ENCODE measurements at places on chromosomes 1 and 21.

DNA sequence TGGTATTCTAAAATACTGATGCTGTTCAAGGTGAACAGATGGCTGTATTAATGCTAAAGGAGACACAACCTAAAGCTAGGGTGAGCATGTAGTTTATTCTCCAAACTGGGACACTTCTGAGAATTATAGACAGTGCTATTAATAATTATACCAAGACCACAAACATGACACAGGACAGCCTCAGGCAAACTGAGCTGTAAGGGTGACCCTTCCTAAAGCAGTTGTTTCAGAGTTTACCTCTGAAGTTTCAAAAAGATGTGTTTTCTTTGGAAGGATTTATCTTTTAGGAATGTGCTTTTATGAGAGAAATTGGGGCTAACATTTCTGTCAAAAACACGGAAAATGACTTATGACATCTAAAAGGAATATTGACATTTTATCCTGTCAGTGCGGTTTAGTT is 68.8 kb downstream of the RPS6KC1 start:
- DNase-seq, result no peak

DNA sequence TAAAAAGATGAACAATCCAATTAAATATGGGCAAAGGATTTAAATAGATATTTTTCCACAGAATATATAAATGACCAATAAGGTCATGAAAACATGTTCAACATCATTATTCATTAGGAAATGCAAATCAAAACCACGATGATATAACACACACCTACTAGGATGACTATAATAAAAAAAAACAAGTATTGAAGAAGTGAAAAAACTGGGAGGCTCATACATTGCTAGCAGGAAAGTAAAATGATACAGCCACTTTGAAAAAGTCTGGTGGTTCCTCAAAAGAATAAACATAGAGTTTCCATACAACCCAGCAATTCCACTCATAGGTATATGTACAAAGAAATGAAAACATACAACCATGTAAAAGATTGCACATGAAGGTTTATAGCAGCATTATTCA is 75.7 kb upstream of the RAB4A start:
- no peak for DNase-seq

- DNase-seq, result no peak
Measured at GRCh38 chr1:6338695-6339094, 54.9 kb downstream of the ACOT7 start.

- DNase-seq, result no peak
Measured at GRCh38 chr1:84603223-84603622, 29.0 kb upstream of the CTBS start.

- DNase-seq, result no peak
Measured at GRCh38 chr1:9596415-9597123, 7.9 kb downstream of the TMEM201 start.

GRCh38 chr1:164560556-164560955 is 1.6 kb downstream of the PBX1 start:
- no peak for DNase-seq

- DNase-seq, result no peak
Measured at GRCh38 chr21:26385721-26386120, 187.4 kb downstream of the CYYR1 start.

DNA sequence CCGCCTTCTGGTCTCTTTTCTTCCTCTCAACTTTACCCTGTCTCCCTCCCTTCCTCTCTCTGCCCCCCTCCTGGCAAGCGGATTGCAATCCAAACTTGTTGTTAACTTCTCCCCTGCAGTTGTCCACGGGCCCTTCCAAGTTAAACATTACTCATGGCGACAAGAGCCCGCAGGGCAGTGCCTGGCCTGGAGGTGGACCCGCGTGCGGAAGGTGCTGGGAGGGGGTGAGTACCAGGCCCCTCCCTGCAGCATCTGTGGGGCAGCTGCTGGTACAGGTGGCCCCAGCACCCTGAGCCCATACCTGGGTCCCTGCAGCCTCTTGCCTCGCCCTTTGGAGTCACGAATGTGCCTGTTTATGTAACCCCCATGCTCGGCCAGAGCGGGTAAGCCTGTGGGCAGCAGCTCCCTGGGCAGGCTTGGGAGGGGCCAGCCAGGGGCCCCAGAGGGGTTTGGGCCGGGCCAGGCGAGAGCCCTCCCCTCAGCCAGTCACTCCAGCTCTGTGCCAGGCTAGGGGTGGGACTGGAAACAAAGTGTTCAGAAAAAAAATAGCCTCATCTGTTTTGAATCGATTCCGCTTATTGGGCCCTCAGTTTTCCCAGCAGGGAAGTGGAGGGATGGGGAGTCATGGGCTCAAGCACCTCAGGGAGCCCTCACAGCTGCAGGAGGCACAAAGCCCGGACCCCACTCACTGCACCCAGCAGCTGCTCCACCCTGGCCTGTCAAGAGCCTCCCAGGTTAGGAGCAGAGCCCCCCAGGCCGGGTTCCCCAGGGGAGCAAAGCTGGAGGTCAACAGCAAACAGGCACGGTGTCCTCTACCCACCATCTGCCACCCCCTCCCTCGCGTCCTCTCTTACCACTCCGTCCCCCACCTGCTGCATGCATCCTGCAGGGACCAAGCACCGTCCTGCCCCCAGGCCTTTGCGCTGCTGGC is 14.0 kb upstream of the FAAP20 start:
- no peak for DNase-seq

DNA sequence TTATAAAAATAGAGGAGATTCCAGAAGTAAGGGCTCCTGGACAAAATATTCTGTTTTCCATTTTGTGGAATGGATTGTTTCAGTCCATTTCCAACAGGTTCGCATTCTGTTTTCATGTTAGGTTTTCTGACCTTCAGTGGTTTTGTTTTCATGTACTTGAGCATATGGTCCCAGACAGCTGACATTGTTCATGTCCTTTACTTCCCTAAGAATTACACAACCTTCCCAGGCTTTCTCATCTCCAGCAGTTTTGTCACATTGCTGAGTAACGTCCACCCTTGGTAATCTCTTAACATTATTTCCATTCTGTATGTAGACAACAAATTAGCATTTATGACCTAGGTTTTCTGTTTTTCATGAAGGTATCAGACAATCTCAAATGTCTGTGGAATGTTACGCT is 21.0 kb upstream of the ERRFI1 start:
- DNase-seq, result no peak

GRCh38 chr1:217052626-217053025 is 329.4 kb upstream of the ESRRG start:
- no peak for DNase-seq

GRCh38 chr1:216212826-216213225 is 210.4 kb downstream of the USH2A start:
- DNase-seq, result no peak

- no peak for DNase-seq
Measured at GRCh38 chr1:92424381-92424780, 62.3 kb downstream of the GFI1 start.

DNA sequence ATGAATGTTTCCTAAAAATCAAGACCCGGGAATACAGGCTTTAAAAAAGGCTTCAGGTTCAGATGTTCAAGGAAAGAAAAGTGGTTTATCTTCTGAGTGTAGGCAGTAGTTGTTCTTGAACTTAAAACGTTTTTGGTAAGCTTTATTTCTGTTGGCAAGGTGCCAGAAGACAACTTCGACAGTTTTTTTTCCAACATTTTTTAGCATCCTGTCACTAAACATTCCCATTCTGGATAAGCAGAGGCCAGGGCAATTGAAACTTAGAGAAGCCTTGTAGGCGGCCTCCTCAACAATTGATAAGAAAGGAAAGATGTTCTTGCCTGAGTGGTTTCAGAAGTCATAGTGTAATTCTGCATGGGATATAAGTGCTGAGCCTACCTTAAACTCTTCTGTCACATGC is 66.7 kb downstream of the PATJ start:
- DNase-seq, result no peak

- DNase-seq, result no peak
Measured at GRCh38 chr1:22229379-22229778, 86.5 kb upstream of the WNT4 start.

DNA sequence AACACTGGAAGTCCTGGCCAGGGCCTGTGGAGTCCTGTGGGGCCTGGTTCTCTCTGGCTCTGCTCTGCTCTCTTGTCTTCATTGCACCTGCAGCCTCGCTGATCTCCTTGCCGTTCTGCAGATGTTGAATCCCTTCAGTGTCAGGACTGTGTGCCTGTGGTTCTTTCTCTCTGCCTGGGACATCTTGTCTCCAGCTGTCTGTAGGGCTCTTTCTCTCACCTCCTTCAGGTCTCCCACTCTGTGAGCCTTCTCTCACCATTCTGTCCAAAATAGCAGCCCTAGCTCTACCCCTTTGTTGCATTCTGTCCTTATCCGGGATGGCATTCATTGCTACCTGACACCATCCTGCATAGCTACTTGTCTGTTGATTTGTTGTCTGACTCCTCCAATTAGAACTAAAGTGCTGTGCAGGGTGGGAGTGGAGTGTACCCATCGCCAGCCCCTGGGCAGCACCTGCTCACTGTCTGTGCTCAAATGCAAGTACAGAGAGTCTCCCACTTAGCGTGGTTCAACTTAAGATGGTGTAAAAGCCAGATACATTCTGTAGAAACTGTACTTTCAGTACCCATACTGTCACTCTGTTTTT is 8.9 kb downstream of the PGBD2 start:
- DNase-seq, result no peak

GRCh38 chr1:206608108-206608698 is 4.1 kb downstream of the EIF2D start:
- DNase-seq, result peak; percentile 70

GRCh38 chr1:117971777-117972176 is 42.2 kb downstream of the WDR3 start:
- no peak for DNase-seq

DNA sequence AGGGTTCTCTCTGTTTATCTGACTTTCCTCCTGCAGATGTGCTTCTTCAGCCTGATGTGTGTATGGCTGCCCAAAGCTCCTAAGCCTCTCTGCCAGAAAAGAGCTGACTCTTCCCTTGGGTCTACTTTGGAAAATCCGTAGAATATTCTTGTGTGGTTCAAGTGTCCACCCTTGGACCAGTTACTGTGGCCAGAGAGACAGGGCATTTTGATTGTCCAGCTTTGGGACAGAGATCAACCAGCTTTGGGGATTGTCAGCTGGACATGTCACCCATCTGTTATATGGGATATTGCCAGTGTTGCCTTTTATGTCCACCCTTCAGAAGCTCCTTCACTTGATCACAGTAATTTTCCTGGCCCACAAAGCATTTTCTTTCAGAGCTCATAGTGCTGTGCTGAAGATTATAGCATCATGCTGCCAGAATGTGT is 126.2 kb upstream of the L1TD1 start:
- no peak for DNase-seq

DNA sequence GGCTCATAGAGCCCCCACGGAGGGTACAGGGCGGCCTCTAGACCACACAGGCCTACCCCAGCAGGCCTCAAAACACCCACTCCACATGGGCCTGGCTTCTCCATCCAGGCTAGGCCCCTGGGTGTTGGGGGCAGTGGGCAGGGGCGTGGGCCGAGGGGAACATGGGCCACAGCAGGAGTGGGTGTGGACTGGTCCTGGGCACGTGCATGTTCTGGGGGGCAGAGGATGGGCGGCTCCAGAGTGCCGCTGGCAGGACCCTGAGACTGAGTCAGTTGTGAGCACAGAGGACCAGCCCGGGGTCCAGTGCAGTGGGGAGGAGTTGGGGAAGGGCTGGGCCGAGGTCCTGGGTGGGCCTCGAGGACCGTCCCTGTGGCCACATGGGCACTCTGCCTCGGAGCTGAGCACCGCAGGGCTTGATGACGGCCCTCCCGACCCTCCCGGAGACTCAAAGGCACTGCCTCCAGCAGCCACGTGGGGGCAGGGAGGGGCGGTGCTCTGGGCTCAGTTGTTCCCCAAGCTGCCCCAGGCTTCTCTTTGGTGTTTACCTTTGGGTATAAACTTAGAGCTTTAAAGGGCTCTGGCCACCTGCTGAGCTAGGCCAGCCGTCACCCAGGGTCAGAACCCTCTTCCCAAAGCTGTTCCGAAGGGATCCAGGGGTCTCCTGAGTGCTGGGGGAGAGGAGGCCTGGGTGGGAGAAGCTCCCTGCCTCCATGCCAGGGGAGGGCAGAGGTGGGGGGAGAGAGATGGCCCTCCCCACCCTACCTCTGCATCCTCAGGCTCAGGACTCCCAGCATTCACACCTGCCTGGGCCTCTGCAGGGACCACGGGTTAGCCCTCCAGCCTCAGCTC is 79.9 kb downstream of the MORN1 start:
- DNase-seq, result peak; percentile 72

DNA sequence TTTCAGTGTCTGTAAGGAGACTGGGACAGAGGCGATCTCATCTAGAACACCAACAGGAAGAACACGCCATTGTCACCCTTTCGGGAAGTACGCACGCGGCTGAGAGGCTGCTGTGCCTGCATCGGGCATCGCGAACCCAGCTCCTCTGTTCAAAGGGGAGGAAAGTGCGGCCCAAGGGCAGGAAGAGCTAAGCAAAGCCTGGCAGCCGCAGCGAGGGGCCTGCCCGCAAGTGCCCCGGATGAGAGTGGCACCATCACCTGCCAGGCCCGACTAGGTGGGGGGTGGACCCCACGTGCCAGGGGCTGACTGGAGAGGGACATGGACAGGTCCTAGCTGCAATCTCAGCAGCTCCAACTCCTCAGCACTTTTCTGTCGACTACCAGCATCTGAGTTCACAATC is 7.5 kb downstream of the TPRG1L start:
- no peak for DNase-seq

DNA sequence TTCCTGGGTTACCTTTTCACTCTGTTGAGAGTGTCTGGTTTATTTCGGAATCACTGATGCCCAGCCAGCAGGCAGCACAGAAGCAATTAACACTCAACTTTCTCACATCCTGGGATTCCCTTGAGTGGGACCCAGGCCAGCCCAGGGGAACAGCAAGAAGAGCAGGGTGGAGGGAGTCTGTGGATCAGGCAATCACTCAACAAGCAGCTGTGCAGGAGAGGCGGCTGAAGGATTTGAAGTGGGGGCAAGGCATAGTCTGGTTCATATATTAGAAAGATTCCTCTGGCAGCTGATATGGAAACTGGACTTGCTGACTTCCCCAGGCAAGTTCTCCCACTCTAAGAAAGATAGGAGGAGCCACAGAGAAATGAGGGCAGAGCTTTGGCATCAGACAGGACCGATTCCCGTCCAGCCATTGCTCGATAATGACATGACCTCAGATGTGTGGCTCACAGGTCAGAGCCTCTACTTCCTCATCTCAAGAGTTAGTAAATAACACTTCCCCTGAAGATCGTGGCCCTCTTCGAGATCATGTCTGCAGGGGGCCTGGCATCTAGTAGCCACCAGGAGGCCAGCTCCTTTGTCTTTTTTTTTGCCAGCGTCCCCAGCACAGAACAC is 12.4 kb downstream of the EPHA8 start:
- no peak for DNase-seq

GRCh38 chr1:231264642-231265041 is 23.6 kb downstream of the GNPAT start:
- no peak for DNase-seq

DNA sequence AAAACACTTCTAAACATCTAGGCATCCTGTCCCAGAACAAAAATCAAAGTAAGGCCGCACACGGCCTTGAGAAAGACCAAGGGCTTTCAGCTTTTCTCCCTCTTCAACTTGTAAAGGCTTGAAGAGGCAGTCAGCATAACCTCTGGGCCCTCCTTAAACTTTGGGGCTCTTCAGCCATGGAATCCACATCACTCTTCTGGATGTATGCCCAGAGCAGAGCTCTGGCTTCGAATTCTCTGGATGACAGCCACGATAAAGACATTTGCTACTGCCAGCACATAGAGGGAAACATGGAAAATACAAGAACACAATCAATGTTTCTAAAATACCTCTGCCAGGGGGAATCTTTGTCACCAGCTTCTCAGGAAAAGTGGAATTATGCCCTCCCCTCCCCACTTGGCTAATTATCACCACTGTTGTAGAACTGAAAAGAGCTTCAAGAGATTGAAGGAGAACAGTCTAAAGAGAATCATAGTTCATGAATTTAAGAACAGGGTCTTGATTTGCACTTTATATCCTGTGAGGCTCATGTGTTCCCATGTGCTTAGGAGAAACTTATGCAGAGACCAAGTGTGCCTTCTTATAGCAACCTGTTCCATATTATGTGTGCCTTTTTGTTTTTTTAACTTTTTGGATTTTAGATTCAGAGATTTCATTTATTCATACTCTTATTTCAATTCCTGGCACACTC is 39.0 kb upstream of the DPT start:
- no peak for DNase-seq
